ENCODE measurements at places on chromosomes 7 and 10. TPM values are rescaled to one million over a fixed set of nuclear protein-coding genes. Genes with fewer than 3 reads are reported as not detected.

DNA sequence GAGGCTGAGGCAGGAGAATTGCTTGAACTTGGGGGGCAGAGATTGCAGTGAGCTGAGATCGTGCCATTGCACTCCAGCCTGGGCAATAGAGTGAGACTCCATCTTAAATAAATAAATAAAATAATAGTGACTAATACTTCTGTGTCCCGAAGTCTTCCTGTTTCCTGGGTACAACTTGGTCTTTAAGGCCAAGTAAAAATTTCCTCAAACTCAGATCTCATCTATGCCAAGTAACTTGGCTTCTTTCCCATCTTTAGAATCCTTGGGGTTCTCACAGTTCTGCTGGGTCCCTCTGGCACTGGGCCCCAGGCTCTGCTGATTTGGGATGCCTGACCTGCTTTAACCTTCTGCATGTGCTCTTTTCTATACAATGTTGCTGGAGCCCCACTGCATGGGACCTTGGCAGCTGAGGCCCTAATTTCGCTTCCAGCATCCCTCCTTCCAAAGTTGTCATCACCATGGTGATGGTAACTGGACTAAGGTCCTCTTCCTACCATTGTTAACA lies 22.7 kb upstream of the AKR1B10 start:
- peak; percentile 44 for DNase-seq

GRCh38 chr10:113057948-113058522 lies 108.0 kb downstream of the TCF7L2 start:
- no peak for DNase-seq

DNA sequence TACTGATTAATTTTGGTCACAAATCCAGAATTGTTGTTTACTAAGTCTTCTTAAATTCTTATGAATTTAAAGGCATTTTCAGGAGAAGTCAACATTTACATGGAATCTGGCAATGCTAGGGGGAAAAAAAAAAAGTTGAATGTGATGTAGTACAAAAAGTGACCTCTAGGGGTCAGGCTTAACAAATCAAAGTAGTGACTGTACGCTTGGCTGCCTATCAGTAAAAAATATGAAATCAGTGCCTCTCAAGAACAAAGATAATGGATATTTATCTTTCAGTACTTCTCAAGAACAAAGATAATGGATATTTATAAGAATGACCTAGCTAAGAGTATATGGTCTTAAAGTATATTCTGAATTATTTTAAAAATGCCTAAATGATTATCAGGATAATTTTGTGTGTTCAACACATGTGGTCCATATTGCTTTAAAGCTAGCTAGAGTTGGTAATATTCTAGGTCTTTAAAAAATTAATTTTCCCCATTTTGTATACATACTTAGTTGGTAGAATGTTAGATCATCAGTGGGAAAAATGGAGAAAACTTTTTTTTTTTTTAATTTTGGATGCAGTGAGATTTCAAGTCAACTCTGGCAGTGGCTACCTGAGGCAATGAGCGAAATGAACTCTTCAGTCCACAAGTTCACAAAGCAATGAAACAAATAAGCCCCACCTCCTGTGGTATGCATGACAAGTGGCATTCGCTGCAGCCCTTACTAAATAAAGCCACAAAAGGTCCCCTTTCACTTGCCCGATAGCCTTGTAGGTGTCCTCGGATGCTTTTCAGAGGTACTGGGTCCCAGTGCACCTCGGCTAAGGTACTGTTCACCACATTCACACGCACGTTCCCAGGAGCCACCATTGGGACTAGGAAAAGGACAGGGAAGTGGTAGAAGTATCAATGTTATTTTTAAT lies 51.2 kb upstream of the LAMB4 start:
- DNase-seq, result peak; percentile 53

- DNase-seq, result no peak
Observed at GRCh38 chr7:142770661-142771352, at the start of gene PRSS2. PRSS2 (plus strand) TSS chr7:142770970; CDS start chr7:142770983, 13 bp downstream.

DNA sequence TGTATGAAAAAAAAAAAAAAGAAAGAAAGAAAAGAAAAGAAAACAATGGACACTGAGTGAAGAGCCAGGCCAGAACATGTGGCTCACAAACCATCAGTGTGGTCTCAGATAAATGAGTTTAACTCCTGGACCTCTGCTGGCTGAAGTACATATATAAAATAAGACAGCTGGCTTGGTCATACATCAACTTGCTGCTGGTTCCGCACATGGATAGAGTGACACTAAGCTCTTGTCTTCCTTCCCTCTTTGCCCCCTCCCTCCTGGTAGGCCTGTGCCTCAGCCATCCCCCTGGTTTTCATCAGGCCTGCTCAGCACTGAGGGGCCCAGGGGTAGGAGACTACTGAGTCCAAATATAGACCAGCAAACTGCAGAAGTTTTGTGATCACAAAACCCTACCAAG lies 58.1 kb upstream of the DGKI start:
- no peak for DNase-seq

DNA sequence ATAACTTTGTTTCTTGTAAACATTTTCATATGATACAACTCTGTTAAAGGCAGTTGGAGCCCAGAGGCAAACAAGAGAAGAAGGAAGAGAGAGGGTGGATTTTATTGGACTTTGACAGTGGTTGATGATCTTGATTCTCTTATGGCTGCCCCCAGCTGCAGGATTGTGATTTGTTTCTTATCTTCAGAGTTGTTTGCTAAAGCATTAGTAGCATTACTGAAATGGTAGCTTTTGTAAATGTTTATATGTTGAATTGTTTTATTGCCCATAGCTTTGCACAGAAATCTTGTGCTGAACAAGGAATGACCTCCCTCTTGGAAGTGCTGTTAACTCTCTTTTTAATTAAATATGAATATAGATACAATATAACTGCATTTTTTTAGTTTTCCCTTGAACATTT lies 309.4 kb downstream of the AUTS2 start:
- no peak for DNase-seq

DNA sequence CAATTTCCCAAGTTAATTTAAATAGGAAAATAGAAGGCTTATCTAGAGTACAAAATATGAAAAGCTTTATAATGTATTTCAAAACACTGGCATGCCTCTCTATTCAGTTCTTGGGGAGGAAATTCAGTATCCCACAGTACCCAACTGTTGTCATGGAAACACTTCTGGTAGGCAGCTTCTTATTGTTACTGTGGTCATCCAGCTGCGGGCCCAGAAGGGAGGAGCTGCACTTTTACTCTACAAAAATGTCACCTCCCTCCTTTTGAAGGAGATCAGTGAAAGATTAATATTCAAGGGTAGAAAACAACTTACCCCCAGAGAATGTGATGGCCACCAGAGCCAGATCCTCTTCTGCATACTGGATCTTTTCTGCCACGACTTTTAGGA lies 202.8 kb downstream of the RAPGEF5 start:
- peak; percentile 27 for DNase-seq

DNA sequence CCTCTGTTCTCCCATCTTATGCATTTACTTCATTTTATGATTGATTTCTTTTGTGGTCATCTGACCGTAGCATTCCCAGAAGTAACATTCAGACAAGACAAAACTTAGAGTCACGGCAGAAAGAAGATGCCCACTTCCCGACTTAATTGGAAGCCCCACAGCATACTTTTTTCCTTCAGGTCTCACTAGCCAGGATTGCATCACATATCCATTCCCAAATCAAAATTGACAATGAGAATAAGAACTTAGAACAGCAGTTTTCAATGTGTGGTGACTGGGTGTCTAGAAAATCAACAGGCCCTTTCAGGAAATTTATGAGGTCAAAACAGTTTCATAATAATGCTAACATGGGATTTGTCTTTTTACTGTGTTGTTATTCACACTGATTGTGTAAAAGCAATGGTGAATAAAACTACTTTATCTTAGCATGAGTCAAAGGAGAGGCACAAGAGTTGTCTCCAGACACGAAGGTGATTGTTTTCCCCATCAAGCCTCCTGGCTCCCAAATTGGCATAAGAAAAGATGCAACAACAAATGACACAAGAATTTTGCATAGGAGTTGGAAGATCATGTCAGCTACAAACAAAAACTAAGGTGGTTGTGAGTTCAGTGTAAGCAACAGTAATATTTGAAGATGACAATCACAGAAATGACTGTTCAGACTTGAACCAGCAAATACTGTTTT lies 493.9 kb downstream of the HTR7 start:
- no peak for DNase-seq

GRCh38 chr10:30788307-30788706 lies 158.8 kb upstream of the LYZL2 start:
- DNase-seq, result peak; percentile 70

- no peak for DNase-seq
Observed at GRCh38 chr10:122239578-122240257, 31.4 kb upstream of the BTBD16 start.

GRCh38 chr10:33743429-33743857 lies 409.0 kb upstream of the NRP1 start:
- no peak for DNase-seq

DNA sequence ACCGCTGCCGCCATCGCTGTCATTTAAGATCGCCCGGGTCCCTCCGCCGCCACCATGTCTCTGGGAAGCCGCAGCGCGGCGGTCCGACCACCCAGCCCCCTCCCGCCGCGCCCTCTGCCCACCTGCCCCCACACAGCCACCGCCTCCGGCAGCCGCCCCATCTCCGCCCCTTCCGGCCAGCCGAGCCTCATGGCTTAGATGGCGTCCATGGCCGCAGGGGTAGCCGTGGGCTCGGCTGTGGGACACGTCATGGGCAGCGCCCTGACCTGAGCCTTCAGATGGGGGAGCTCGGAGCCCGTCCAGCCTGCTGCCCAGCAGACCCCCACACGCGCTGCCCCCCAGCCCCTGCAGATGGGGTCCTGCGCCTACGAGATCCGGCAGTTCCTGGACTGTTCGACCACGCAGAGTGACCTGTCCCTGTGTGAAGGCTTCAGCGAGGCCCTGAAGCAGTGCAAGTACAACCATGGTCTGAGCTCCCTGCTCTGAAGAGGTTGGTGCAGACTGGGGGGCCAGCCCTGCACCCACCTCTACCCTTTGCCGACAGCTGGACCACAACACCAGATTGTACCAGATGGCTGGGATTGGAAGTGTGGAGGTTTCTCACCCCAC lies 38.0 kb upstream of the TARP start:
- DNase-seq, result peak; percentile 39

DNA sequence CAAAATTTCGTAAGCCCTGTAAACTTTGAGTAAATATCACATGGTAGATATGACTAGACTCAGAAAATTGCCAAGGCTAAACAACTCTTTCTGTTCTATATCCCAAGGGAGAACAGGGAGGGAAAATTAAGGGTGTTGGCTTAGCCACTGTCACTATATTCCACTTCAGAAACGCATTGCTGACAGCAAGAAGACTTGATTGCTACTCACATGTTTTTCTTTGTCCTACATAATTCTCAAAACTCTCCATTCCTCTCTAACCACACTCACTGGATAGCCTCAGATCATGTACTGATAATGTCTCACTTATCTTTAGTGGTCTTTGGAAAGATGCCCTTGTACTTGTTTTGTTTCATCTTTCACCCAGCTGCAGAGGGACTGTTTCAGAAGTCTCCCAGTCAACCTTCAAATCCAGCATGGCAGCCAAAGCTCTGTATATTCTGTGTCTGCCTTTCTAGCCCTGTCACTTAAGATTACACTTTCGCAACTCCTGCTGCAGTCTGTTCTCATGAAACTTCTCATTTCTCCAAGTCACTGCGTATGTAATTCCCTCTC lies 582.4 kb upstream of the FZD8 start:
- DNase-seq, result peak; percentile 89

GRCh38 chr7:126302639-126303038 lies 950.1 kb downstream of the GRM8 start:
- DNase-seq, result no peak

GRCh38 chr7:134327896-134328295 lies 11.2 kb upstream of the SLC35B4 start:
- peak; percentile 63 for DNase-seq

GRCh38 chr10:105210546-105210945 lies 569.5 kb downstream of the SORCS3 start:
- DNase-seq, result no peak

The PROSER2 gene
- 1.6 TPM for total RNA-seq

The EXOC4 gene
- total RNA-seq, result 70.8 TPM

The CFAP70 gene
- total RNA-seq, result not detected

The CADPS2 gene
- 1.5 TPM for total RNA-seq
